Endodermal cell (in vitro differentiated cells): ENCODE measurements at places on chromosomes 1 and 21.
A peak's percentile ranks its signal among the peaks of the same experiment; 100 is the strongest.

- no peak for DNase-seq
Measured at GRCh38 chr1:53835491-53835890, 2.6 kb downstream of the NDC1 start.

DNA sequence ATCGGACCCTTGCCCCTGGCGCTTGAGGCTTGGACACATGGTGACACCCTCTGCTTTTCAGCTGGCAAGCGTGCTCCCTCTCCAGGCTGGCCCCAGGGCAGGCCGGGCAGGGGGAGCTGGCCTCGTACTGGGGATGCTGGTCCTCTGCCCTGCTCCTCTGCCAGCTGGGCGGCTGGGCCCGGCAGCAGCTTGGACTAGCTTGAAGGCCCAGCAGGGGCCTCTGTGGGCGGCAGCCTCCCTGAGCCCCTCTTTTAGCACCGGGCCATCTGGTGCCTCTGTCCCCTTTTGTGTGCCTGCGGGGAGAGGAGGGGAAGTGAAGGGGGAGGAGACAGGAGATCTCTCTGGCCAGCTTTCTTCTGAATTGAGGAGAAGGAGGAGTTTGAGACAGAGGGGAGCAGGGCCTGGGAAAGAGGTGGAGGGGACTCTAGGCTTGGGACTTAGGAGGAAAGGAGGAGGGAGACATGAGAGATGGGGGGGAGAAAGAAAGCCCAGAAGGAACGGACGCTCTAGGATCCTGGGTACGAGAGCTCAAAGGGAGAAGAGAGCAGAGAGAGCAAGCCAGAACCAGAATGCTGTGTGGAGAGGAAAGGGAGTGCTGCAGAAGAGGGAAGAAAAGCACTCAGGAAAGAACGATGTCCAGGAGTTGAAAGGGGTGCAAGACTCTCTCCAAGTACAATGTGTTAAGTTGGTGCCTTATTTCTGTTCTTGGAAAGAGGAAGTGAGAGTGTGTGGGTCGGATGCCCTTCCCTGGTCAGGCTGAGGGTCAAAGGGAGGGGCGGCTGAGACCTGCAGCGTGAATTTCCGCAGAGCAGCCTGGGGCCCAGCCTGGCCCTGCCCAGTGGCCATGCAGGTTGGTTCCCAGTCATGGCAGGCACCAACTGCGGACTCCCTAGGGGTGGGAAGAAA lies 40.3 kb downstream of the IER5 start:
- peak; percentile 78 for DNase-seq

DNA sequence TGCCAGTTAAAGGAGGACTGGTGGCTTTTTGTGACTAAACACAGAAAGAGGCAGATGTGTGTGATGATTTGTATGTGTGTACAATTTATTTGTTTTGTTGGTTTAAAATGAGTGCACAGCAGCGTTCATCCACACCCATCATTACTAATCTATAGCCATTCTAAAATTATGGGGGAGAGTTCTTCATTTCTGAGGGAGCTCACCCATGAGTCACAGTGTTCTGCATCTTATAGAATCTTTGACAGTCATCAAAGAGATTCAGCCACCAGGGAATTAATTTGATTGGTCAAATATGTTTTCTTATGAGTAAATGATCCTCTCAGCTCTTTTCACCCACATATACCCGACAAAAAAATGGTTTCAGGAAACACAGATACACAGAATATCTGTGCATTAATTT lies 147.9 kb downstream of the GREM2 start:
- no peak for DNase-seq

GRCh38 chr1:159307346-159308020 lies 5.3 kb downstream of the FCER1A start:
- peak; percentile 66 for DNase-seq

DNA sequence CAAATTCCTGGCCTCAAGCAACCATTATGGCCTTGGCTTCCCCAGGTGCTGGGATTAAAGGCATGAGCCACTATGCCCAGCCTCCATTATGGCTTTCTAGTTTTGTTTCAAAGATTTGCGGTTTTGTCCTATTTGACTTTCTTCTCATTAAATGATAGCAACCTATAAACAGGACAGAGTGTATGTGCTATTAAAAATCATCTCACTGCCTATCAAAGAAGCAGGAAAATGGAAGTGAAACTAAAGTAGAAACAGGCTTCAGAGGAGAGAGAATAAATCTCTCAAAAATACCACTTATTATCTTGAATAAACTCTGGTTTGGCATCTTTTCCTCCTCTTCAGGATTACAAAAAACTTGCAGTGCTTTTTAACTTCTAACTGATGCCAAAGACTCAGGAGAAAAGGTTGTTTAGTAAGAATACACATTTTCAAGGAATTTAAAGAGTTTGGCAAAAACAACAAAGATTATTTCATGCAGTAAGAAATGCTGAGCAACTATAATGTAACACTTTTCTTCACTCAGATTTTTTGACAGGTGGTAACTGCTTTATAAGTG lies 28.7 kb downstream of the ACBD3 start:
- no peak for DNase-seq

- peak; percentile 65 for DNase-seq
Measured at GRCh38 chr1:154747740-154748404, 122.2 kb downstream of the KCNN3 start.

DNA sequence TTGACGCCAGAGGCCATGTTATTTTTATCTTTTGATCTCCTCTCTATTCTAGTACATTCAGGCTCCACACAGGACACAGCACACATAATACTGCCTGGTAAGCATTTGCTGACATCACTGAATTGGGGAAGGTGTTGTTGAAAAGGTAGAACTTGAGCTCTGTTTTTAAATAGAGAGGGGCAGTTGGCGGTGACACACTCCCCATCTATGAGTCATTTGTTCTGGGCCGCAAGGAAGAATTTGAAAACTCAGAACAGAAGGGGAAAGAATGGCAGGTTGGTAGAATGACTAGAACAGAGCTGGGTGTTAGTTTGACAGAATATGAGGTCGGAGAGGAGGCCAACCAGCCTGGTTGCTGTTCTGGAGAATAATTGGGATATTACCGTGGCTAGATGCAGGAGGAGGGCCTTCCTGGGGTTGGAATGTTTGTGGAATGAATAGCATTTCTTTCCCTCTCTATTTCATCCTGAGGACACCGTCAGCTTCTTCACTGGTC lies 52.1 kb upstream of the ERRFI1 start:
- DNase-seq: peak; percentile 50

- DNase-seq: no peak
Measured at GRCh38 chr1:221104596-221104995, 225.4 kb downstream of the HLX start.

DNA sequence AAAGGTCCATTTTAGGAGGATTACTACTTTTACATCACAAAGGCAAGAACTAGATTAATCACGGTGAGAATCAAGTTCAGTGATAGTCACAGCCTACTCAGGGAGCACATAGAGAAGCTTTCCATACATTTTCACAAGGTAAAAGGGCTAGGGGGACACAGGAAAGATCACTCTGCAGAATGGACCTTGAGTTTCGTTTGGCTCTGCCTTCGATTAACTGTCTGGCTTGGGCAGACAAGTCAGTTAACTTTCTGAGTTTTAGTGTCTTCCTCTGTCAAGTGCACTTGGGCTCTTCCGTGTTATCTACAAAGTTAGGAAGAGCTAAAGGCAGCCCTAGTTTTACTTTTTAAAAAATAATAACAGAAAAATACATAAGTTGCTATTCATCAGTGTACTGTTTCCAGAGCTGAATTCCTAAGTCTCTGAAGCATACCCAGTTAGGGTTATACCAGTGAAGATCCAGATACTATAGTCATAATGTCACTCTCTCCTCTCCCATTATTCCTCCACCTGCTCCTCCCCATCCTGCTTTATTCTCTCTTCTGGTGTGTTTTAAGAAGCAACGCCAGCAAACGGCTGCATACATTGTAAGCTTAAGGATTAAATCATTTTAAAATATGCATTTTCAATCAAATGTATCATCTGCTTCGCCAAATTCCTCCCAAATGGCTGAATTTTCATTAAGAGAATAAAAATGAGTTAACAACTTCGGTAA lies 1.7 kb downstream of the CEP170 start:
- DNase-seq: no peak

GRCh38 chr1:220281159-220281574 lies 8.9 kb upstream of the RAB3GAP2 start:
- DNase-seq: no peak

DNA sequence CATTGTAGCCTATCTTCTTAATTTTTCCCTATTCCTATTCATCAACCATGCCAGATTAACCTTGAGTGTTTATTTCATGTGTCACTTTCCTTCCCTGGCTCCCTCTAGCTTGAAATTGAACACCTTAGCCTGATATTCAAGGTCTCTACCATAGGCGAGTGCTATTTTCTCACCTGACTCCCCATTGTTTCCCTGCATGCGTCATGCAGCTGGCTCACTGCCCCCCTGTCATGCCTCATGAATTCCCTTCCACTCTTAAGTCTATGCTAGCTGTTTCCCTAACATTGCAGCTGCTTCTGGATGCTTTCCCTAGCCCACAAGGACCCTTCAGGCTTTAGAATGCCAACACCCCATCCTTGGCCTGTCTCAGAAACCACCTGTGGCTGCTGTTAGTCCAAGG lies 56.7 kb upstream of the CD1D start:
- peak; percentile 61 for DNase-seq

GRCh38 chr1:203495845-203496244 lies 1.9 kb downstream of the OPTC start:
- DNase-seq: no peak

- no peak for DNase-seq
Measured at GRCh38 chr1:32047701-32048100, 25.0 kb upstream of the TMEM39B start.

DNA sequence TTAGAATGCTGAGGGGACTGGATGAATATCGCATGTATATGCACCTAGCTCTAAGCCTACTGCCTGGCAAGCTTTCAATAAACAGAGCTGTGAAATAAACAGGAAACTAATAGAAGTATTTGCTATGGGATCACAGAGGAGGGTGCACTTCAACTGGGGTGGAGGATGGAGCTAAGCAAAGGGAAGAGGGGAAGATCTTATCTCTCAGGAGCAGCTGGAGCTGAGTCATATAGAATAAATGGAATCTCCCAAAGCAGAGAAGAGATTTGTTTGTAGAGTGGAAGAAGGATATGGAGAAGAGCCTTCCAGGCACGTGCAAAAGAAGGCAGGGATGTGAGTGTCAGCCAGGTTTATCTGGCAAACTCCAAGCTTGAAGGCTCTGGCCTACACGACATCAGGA lies 17.0 kb upstream of the KCNA10 start:
- no peak for DNase-seq

DNA sequence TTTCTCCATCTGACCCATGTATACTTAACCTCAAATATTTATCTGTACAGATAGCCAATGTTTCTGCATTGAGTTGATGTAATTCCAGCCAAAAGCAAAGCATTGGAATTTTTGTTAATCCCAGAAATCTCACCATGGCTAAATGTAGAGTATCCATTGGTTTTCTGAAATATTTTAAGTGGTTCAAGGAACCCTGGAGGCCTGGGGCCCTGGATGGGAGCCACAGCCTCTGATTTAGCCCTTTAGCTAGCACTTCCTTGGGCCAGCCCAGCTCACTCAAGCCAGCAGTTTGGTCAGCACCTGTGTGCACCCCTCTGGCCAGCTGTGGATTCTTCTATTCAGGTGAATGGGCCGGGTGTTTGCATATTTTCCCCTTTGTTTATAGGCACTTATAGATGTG lies 18.8 kb upstream of the EPS8L3 start:
- DNase-seq: peak; percentile 58

- DNase-seq: no peak
Measured at GRCh38 chr1:61253059-61253735, 170.8 kb downstream of the NFIA start.
